ENCODE measurements at places on chromosomes 16 and 17.

DNA sequence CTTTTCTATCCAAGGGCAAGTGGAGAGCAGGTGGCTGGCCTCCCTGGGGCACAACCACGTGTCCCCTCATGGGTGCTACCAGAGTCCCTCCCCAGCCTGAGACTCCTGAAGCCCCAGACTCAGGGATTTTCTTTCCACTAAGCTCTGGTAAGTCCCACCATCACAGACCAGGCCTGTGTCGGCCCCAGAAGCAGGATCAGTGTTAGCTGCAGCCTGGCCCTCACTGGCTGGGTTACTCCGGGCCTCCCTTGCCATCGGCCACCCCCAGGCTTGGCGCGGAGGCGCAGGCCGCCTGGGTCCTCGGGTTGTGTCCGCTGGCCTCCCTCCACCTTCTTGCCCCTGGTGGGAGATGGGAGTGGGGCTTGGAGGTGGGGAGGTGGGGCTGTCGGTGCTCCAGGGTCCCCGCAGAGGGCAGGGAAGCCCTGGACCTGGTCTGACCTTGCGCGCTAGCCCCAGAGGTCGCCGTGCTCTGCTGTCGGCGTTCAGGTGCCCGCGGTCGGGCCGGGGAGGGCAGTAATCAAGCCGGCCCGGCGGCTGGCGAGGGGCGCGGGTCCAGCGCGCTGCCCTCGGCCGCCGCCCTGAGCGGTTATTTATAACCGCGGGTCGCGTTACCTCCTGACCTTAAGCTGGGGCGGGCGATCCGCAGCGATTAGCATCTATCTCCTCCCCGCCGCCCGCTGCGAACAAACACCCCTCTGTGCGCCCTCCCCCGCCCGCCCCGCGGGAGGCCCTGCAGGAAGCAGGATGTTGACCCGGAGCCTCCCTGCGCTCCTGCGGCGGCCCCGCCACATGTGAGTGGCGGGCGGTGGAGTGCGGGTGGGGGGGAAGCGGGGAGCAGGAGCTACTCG lies 78.1 kb upstream of the TOB1 start:
- H3K27me3 ChIP-seq, result peaks cover 12% of the 10 kb centered on the region
- no peak for DNase-seq
- H3K27ac ChIP-seq, result peak overlapping the region; percentile 76

- H3K4me3 ChIP-seq, result no peak overlapping the region
- no peak for DNase-seq
- H3K27ac ChIP-seq, result no peak overlapping the region
- H3K27me3 ChIP-seq, result peaks cover 88% of the 10 kb centered on the region
- peaks cover 13% of the 10 kb centered on the region for H3K4me1 ChIP-seq
Measured at GRCh38 chr17:7719661-7720060, 2.1 kb downstream of the DNAH2 start.

- H3K27me3 ChIP-seq, result peaks cover 25% of the 10 kb centered on the region
- peaks cover 42% of the 10 kb centered on the region for H3K4me1 ChIP-seq
- no peaks in the 10 kb centered on the region for H3K36me3 ChIP-seq
- peak overlapping the region; percentile 25 for H3K27ac ChIP-seq
Measured at GRCh38 chr17:33967608-33968349, 287.3 kb upstream of the CCL2 start.

GRCh38 chr17:80498242-80498919 lies 22.0 kb upstream of the NPTX1 start:
- no peaks in the 10 kb centered on the region for H3K4me1 ChIP-seq
- H3K4me3 ChIP-seq, result no peak overlapping the region
- H3K27me3 ChIP-seq, result peaks cover 21% of the 10 kb centered on the region
- no peak overlapping the region for H3K27ac ChIP-seq
- no peak for DNase-seq

- no peaks in the 10 kb centered on the region for H3K4me1 ChIP-seq
- DNase-seq, result no peak
- no peaks in the 10 kb centered on the region for H3K36me3 ChIP-seq
- no peak overlapping the region for H3K4me3 ChIP-seq
- H3K27ac ChIP-seq, result no peak overlapping the region
- H3K27me3 ChIP-seq, result no peaks in the 10 kb centered on the region
Measured at GRCh38 chr17:70938336-70938735, 769.0 kb downstream of the KCNJ2 start.

DNA sequence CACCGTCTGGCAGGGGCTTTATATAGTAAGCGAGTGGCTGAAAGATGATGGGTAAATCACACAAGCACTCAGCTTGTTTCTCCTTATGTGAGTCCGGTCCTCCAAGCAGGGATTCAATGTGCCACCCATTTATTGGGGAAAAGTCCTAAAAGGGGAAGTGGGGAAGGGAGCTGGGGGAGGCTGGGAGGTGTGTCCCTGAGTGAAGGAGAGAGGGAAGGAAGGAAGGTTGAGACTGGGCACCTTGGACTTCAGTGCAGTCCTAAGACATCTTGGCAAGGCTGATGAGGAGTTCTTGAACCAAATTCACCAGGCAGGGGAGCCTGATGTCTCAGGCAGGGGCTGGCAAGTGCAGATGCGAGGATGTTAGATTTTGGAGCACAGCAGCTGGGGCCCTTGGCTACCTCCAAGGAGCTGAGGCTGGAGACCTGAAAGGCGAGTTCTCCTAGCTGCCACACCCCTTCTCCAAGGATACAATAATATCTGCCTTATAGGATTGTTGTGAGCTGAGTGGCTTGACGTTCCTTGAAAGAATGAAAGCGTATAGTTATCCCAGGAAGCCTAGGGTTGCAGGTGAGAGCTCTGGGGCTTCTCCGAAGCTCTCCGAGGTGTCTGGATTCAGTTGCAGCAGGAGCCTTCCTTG lies 23.0 kb upstream of the CYLD start:
- no peak overlapping the region for H3K4me3 ChIP-seq
- DNase-seq, result no peak
- H3K27me3 ChIP-seq, result no peaks in the 10 kb centered on the region
- peaks cover 29% of the 10 kb centered on the region for H3K36me3 ChIP-seq

GRCh38 chr16:52552643-52553042 lies 5.7 kb upstream of the TOX3 start:
- H3K27me3 ChIP-seq, result peaks cover 24% of the 10 kb centered on the region
- H3K27ac ChIP-seq, result no peak overlapping the region
- H3K36me3 ChIP-seq, result peaks cover under 1% of the 10 kb centered on the region
- peaks cover 1% of the 10 kb centered on the region for H3K4me1 ChIP-seq
- no peak for DNase-seq
- H3K4me3 ChIP-seq, result no peak overlapping the region

- no peak overlapping the region for H3K4me3 ChIP-seq
- DNase-seq, result no peak
- peaks cover 2% of the 10 kb centered on the region for H3K4me1 ChIP-seq
- no peaks in the 10 kb centered on the region for H3K27me3 ChIP-seq
- no peaks in the 10 kb centered on the region for H3K36me3 ChIP-seq
Measured at GRCh38 chr16:49629851-49630250, 226.1 kb downstream of the ZNF423 start.

DNA sequence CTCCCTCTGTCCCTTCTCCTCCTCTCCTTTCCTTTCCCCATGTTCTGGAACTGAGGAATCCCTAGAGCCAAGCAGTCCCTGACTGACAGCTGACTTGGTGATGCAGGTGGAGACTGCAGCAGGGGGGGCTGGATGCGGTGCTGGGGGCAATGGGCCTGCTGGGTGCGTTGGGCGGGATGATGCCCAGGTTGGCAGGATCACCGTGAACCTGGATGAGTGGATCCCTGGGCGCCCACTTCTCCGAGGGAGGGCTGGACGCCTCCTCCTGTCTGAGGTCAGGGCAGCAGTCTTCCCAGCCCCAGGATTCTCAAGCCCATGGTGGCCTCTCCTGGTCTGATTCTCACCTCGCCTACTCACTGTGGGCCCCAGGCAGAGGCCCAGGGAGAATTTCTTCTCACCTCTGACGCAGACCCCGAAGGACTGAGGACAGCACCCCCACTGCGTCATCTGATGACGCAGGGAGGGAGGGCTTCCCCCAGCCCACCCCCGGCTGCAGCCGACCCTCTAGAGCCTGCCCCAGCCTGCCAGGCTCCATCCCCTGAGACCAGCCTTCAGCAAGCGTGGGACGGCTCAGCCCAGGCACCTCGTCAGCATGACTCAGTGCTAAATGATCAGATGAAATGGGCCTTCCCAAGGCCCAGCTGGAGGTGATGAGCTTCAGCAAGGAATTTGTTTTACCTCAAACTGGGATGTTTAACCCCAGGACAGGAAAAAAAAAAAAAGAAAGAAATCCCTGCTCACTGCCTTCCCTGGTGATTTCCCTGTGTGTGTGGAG lies 188.0 kb upstream of the TNRC6C start:
- H3K36me3 ChIP-seq, result no peaks in the 10 kb centered on the region
- peak overlapping the region; percentile 31 for H3K27ac ChIP-seq

- H3K27me3 ChIP-seq, result no peaks in the 10 kb centered on the region
- peaks cover 8% of the 10 kb centered on the region for H3K4me1 ChIP-seq
- no peak overlapping the region for H3K27ac ChIP-seq
- no peak for DNase-seq
- no peak overlapping the region for H3K4me3 ChIP-seq
- peaks cover 2% of the 10 kb centered on the region for H3K36me3 ChIP-seq
Measured at GRCh38 chr17:992933-993332, 4.0 kb upstream of the TIMM22 start.
